Ureter (tissue), 1 donor: ENCODE measurements at places on chromosomes 11 and 22. TPM values are rescaled to one million over a fixed set of nuclear protein-coding genes. Genes with fewer than 3 reads are reported as not detected.

GRCh38 chr11:3203221-3204043 lies 15.2 kb downstream of the MRGPRG start:
- no peak for DNase-seq

GRCh38 chr11:121291896-121292494 lies 576 bp upstream of the SC5D start:
- DNase-seq: no peak

DNA sequence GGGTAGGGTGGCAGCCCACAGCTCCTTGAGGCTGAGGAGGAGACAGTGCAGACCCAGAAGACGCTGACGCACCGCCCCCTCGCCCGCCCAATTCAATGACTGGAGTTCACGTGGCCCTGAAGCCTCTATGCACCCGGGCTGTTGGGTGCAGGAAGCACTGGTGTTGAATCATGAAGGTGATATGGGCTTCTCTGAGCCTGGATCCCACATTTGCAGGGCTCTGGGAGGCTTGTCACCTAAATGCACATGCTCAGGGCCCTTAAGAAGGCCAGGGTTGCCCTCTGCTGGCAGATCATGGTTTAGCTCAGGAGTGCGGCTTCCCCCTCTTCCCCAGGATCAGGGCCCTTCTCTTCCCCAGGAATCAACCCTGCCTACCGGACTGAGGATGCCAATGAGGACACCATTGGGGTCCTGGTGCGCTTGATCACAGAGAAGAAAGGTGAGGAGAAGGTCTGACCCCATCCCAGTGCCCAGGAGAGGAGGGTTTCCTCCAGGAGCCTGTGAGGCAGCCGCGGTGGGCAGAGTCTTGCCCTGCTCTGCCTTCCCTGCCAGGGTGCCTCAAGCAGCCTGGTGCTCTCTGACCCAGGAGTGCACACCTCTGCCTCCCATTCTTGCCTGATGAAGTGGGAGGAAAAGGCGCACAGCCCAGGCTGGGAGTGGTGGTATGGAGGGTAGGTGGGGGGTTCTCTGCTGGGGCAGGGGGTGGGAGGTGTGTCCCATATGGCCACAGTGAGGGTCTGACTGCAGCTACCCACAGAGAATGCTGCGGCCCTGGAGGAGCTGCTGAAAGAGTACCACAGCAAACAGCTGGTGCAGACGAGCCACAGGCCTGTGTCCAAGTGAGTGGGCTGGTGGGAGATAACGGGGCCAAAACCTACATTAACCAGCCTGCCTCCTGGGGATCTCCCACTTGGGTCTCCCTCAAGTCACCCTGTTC lies 17.5 kb downstream of the RELT start:
- DNase-seq: peak; percentile 77

GRCh38 chr11:125257751-125258150 lies 93.2 kb downstream of the PKNOX2 start:
- no peak for DNase-seq

DNA sequence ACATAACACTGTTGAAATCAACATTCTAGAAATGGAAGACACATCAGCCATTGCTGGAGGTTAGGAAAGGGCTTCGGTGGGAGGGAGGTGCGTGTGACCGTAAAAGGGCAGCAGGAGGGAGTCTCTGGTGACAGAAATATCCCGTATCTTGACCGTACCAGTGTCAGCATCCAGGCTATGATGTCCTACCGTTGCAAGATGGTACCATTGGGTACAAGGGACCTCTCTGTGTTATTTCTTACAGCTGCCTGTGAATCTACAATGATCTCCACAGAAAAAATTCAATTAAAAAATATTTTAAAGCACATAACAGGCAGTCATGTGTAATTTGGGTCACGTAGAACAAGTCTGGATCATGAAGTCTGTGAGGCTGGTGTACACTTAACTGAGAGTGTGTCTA lies 27.4 kb upstream of the SEPTIN5 start:
- no peak for DNase-seq

Gene KCTD14
- total RNA-seq: 7.6 TPM

Gene DCDC1
- total RNA-seq: 1.6 TPM

Gene ALDH3B2
- total RNA-seq: 85.9 TPM

Gene SCGB1A1
- total RNA-seq: not detected

Gene FOLH1
- 0.65 TPM for total RNA-seq

Gene POLR3H
- total RNA-seq: 54.2 TPM

Gene PANX3
- not detected for total RNA-seq
